ENCODE measurements at places on chromosomes 5 and 9. TPM values are rescaled to one million over a fixed set of nuclear protein-coding genes. Genes with fewer than 3 reads are reported as not detected.

NUTM2F gene
- total RNA-seq, result not detected

TMEM252 gene
- 0.26 TPM for total RNA-seq

ADGRD2 gene
- not detected for total RNA-seq

DNA sequence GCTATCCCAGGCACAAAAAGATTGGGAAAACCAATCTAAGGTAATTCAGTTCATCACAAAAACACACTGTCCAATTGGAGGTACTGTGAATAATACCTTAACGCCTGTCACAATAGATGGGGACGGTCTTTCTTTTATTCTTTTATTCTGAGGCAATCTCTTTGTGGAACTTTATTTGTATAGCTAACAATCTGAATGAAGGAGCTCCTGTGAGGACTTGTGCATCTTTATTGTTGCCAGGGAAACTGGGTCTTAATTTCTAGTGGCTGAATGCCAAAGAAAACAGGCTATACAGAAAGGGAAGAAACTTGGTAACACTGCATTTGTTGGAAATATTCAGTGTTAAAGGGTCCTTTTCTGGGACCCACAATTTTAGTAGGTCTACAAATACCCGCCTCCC is 546.9 kb upstream of the C9orf72 start:
- no peak for DNase-seq

GRCh38 chr5:153168241-153168640 is 322.2 kb upstream of the GRIA1 start:
- no peak for DNase-seq

DNA sequence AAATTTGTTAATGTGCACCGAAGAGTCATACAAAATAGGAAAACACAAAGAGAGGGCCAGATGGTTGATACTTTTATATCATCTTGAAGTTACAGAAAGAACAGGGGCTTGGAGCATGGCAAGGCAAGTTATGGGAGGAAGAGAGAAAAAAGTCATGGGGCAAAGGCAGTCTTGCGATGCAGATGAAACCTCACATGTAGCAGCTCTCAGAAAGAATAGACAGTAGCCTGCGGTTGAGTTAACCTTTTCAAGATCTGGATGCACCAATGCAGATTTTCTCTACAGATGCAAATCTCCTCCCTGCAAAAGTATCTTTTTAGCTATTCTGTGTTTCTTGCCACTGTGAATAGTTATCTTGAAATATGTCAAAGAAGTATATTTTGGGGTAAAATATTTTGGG is 243.9 kb downstream of the TMEM167A start:
- DNase-seq, result no peak

DNA sequence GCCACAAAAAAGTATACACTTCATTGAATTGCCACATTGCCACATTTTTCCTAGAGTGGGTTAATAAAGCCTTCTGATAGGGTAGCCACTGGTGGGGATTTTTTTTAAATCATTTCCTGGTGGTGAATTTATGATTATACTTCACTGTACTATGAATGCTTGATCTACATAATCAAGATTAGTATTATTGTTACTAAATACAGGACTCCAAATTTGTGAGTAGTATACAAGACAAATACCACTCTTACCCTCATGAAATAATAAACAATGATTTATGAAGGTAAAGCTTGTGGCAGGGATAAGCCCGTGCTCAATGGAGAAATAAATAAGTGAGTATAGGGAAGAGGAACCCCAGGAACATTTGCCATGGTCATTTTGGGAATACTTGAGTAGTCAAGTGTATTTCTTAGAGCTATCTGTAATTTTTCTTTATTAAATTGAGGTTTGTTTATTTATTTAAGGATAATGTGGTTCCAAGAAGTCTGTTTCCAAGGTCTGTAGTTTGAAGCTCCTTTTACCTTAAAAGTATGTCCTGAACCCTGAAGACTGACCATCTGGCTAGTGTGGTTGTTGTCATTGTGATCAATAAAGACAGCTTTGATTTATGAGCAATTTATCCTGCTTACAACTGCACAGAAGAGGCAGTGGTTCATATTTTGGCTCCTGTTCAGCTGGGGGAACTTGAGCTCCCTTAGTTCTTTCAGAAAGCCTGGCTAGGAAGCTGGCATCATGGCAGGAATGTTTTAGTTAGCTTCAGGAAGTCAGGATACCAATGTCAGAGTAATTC is 118.6 kb downstream of the ZSWIM6 start:
- no peak for DNase-seq

DNA sequence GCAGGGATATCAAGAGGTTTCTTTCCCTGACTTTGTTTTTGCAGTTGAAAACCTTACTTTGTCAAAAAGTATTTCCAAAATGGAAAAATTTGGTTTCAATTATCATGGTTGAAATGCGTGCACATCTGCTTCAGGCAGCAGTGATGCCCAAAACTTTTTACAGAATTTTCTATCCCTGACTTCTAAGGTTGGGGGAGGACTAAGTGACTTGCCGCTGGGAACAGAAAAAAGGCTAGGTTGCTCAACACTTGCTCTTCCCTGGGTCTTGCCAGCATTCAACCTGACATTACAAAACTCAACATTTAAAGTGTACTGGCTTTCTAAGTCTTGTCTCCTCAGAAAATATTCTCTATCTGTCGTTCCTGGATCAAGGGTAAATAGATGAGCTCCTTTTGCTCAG is 4.7 kb downstream of the KLHL3 start:
- no peak for DNase-seq

DNA sequence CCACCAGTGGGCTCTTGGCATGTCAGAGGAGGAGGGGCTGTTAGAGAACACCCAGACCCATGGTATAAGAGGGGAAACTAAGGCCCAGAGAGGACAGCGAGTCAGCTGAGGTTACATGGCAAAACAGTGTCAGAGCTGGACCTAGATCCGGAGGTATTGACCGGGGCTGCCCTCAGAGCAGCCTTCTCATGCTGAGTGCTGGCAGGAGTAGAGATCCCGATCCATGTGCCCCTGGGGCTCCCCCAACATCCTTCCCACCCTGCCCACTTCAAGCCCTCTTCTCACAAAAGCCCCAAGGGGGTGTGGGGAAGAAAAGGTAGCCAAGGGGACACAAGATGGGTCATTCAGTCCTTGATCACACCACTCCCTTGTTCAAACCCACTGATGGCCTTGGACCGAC is 19.9 kb downstream of the CSF1R start:
- DNase-seq, result no peak

- DNase-seq, result peak; percentile 10
Measured at GRCh38 chr9:132372177-132373095, 17.6 kb upstream of the SETX start.
